Fibroblast of gingiva (primary cell): ENCODE measurements at places on chromosomes 16 and 17.

GRCh38 chr16:26133416-26134093 lies 441.8 kb downstream of the HS3ST4 start:
- DNase-seq = no peak

DNA sequence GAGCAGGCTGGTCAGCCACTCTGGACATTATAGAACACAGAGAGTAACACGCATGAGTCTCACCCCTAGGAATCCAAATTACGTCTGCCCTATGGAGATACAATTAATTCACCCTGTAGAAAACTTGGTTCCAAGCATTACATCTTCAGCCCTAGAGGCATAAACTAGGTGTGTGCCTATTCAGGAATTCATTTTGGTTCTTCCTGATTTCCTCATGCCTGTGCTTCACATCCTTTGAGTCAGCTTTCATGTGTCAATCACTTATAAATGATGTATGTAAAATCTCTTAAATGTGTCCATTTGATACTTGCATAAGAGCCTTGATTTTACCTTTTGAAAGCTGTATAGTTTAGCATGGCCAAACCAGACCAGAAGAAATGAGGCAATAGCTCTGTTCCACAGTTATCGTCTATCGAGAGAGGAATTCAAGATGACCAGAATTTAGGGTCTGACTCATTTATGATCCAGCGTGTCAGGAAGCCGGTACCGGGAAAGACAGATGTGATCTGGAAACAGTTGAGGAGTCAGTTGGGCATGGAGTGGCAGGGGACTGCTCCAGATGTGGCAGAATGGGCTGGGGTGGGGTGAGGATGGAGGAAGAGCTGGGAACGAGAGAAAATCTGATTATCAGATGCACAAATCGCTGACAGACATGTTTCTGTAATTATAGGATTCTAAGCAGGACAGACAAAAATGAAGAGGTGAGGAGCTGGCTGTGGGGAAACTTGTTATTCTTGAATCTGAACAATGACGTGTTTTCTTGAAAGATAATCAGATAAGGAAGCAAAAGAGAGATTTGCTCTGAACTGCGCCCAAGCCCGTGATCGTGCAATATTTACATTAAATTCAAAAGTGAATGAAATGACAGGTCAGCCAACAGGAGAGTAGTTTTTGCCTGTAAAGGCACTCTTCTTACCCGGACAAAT lies 76.7 kb downstream of the C16orf95 start:
- no peak for DNase-seq

DNA sequence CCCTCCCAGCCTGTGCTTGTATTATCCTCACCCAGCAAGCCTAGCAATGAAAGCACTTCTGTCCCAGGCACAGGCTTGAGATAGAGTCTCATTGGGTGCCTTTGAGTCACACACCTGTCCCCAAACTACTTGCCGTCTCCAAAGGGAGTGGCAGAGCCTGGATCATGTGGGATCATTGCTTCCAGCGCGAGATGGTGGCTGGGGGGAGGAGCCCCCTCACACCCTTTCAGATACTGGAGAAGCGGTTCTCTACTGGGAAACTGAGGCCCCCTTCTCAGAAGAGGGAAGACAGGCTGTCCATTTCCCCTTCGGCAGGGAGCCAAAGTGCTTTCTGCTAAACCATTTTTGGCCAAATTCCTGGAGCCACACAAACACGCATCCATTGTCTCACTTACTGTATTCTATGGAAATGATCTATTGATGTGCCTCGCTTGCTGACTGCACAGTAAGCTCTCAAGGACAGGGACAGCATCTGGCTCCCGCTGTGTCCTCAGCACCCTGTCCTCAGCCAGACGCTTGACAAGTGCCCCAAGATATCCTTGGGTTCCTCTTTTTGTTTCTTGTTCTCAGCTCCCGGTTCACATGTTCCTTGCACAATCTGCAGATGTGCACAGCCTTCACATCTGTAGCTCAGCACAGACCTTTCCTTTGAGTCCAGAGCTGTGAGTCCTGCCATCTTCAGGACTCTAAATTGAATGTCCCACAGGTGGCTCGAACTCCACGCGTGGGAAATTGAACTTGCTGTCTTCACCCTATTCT lies 26.0 kb upstream of the DLX3 start:
- DNase-seq = no peak

- DNase-seq = no peak
Measured at GRCh38 chr17:2474371-2474770, 37.3 kb downstream of the METTL16 start.

DNA sequence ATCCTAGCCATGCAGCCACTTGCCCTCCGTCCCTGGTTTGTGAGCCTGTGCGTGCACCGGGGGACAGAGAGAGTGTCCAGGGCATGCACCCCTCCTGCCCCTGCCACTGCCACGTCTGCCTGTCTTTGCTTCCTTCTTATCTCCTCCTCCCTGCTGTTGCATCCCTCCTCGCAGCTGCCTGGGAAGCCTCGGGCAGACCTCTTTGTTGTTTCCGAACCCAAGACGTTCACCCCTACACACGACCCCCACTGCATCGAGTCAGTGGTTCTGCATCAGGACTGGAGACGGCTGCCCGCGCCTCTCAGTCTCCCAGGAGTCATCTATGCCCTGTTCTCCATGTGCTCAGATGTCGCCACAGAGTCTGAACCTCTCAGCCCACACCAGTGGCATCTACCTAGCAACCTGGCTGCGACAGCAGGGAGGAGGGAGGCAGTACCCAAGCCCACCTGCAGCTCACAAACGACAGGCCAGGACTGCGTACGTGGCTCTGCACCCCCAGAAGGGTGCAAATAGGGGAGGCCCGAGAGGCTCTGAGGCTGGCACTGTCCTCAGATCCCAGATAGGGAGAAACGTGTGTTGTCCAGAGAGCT lies 5.2 kb downstream of the TIMP2 start:
- DNase-seq = no peak

DNA sequence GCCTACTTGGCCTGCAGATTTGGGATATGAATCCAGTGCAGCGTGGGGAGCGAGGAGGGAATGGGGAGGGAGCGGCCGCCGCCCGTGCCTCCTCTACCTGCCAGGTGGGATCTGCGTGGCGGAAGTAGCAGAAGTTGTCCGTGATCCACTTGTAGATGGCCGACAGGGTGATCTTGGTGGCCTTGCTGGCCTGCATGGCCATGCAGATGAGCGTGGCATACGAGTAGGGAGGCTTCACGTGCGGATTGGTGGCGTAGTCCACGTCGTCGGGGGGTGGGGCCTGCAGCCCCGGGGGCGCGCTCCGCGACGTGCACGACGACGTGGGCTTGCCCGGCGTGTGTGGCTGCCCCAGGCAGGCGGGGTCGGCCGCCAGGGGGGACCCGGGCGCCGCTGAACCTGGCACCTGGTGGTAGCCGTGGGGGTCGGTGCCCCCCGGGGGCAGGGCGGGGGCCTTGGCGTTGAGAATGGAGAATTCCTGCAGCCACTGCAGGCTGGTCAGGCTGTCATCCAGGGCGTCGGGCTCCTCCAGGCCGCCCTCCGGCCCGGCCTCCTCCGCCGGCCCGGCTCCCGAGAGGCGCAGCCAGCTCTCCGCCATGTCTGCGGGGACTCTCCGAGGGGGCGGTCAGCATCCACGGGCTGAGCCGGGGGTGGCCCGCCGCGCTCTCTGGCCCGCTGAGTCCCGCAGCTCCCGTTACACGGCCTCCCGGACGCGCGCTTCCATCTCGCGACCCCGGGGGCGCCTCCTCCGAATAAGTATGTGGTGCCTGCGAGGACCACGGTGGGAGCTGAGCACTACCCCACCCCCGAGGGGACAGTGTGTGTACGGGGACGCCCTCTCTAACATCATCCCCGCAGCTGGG lies 1.0 kb downstream of the FOXJ1 start:
- DNase-seq = no peak

DNA sequence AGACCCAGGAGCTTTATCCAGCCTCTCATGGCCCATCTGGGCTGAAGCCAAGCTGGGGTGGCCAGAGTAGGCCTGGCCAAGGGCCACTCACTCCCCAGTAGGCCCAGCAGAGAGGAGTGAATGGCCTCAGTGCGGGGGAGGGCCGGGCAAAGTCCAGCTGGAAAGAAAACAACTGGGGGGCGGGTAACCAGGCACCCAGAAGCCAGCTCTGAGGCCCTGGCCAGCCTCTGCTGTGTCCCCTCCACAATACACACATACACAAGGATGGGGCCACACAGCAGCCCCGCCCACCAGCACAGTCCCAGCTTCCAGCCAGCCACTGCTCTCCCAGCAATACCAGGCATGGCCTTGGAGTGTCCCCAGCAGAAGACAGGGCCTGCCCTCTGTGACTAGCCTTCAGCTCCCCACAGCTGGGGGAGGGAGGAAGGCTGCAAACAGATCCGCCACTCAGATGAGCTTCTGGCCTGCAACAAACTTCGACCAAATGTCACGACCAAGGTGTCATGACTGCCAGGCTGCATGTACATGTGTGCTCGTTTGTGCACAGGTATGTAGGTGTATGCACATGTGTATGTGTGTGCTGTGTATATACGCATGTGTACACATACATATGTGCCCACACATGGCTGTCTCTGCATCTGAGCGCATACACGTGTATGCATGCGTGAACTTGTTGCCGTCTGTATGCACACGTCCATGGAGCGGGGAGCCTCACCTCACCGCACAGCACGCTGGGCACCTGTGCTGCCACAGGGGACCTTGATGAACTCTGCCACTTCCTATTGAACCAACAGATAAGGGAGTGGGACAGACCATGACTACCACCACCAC lies 5.0 kb downstream of the CARHSP1 start:
- DNase-seq = no peak

- DNase-seq = no peak
Measured at GRCh38 chr17:73271072-73271471, 9.4 kb upstream of the CPSF4L start.

- no peak for DNase-seq
Measured at GRCh38 chr17:74641224-74641957, 17.9 kb upstream of the CD300E start.

DNA sequence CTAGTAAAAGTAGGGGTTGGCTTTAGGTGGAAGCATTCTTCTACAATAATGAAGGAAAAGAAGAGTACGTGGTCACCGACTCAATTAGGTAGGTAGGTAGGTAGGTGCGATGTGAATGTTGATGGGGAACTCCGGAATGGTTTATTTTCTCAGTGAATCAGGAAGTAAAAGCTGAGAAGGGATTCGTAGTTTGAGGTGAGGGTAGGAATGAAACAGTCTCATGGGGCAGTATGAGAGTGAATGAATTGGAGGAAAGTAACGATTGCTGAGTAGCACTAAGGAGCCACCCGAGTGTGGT lies 13.9 kb downstream of the PER1 start:
- DNase-seq = no peak

GRCh38 chr16:50308237-50308965 lies 42.0 kb downstream of the ADCY7 start:
- DNase-seq = no peak

DNA sequence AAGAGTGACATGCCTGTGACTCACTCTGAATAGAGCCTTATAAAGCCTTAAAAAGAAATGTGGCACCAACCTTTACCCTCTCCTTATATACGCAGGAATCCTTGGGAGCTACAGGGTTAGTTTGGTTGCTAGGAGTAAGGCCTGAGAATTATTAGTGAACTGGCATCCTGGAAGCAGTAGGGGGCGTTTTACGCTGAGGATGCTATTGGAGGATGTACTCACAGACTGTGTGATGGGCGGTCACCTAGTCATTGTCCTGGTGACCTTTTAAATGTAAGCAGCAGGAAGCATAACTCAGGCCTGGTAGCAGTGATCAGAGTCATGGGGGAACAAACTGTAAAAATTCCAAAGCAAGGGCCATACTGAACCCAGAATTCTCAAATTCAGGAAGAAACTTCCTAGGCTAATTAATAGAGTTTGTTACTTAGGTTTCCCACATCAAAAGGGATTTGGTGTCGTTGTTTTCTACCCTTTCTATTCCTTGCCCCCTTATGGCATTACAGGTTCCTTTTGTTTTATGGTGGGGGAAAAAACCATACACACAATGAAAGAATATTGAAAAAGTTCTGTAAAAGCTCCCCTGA lies 153.8 kb downstream of the SNX11 start:
- DNase-seq = no peak

DNA sequence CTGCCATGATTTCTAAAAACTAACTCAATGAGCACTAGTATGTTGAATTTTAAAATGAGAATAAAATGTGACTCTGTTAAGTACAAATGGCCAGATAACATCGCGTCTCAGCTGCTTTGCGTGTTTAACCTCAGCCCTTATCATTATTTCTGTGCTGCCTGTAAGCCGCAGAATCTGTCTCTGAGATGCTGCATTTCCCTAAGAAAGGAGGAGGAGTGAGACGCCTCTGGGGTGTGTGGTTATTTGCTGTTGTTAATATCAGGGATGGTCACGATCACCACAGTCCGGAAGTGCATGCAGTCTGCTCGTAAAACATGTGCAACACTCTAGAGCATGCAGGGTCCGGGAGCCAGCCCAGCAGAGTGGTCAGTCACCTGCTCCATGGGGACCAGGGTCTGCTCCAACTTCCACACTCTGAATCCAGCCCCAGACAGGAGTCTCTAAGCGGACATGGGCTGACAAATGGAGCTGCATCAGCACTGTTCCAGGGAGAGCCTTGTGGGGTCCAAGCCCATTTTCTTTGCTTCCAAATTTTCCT lies 342.5 kb downstream of the MAF start:
- no peak for DNase-seq

DNA sequence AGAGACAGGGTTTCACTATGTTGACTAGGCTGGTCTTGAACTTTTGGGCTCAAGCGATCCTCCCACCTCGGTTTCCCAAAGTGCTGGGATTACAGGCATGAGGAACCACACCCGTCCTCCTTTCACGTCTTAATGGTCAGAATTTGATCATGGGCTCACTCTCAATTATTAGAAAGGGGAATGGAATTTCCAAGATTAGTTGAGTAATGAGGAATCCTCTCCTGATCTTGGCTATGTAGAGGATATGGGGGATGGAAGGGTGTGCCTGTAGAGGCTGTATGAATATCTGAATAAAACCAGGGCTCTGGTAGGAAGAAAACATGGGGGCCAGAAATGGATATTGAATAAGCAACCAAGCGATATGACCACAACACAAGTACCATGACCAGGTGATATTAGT lies 25.9 kb upstream of the SMURF2 start:
- DNase-seq = no peak

- DNase-seq = no peak
Measured at GRCh38 chr17:63042256-63042812, 76.3 kb downstream of the TANC2 start.

- peak; percentile 71 for DNase-seq
Measured at GRCh38 chr17:13931111-13931526, 138.2 kb upstream of the COX10 start.

GRCh38 chr16:9105189-9105588 lies 13.7 kb downstream of the HAPSTR1 start:
- DNase-seq = no peak

DNA sequence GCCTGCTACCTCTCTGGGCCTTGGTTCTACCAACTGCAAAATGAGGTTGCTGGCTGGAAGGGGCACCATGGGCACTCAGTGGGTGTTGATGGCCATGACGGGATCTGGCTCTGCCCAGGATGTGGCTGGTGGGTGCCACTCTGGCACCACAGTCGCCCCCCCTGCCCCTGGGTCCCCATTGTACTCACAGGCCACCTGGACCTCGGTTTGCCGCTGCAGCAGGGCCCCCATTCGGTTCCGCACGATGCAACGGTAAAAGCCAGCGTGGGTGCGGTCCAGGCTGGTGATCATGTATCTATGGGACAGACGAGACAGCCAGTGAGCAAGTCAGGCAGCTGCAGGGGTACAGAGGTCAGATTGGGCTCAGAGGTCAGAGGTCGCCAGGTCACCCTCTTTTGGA lies 160.1 kb upstream of the CDC42EP4 start:
- no peak for DNase-seq

- no peak for DNase-seq
Measured at GRCh38 chr16:77970371-77970770, 52.0 kb upstream of the CLEC3A start.
